Right lobe of liver (tissue), 6 donors: ENCODE measurements at places on chromosomes 16 and 17.
A peak's percentile ranks its signal among the peaks of the same experiment; 100 is the strongest.

- DNase-seq: no peak
These were observed 155.2 kb upstream of the C17orf78 start for GRCh38 chr17:37220607-37220953.

DNA sequence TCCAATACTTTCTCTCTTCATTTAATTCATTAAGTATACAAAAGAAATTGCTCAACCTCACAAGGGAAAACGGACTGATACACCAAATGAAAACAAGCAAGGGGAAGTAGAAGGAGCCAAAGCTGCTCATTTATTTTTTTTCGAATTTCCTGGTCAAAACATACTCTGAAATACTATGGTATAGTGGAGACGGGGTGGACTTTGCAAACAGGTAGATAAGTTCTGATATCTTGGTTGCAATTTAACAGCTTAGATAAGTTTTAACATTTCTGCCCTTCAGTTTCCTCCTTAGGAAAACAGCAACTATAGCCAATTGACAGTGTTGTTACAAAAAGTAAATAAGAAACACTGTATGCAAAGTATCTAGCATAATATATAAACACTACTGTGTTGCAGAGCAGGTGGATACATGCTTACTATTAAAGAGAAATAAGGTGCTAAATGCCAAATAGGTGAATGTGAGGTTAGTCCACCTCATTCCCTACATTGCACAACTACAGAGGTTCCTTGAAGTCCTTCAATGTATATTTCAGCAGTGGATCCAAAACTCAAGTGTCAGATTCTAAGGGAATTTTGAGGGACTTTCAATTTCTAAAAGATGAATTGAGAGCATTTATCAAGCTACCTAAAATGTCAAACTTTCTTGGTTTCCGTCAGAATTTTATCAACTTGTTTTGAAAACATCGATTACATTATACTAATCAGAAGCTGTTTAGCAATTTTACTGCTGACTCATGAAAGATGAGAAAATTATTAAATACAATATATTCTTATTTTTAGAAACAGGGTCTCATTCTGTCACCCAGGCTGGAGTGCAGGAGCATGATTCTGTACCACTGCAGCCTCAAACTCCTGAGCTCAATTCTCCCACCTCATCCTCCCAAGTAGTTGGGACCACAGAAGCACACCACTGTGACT, 11.0 kb downstream of the CCDC47 start:
- DNase-seq: no peak

GRCh38 chr17:43868226-43868994, 21.4 kb downstream of the CD300LG start:
- no peak for DNase-seq

DNA sequence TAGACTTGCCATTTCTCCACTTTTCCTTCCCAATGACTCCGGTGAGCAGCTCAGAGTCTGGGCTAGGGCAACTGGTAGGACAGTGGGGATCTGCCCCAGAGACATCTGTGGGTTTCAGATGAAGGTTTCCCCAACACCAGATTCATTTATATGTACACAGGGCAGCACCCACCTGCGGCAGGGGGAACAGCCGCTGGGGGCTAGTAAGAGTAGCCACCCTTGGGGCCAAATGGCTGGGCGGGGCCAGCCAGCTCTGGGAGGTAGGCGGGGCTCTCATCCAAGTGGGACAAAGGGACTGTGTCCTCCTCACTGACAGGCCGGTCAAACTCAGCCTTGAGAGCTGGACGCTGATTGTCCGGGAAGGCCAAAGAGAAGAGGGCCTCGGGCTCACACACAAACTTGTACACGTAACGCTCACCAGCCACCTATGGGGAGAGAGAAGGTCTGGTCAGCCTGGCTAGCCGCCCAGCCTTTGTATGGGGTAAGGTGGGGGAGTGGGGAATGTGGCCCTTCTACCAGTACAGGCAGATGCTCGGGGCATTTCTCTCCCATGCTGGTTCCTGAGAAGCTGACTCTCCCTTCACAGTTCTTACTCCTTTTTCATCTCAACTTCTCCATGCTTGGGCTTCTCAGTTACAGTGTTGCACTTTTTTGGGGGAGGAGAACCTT, 17.7 kb downstream of the ETV4 start:
- no peak for DNase-seq

GRCh38 chr17:45190503-45191255, 29.0 kb downstream of the HEXIM2 start:
- DNase-seq: peak; percentile 63

- no peak for DNase-seq
These were observed 22.7 kb upstream of the SRCIN1 start for GRCh38 chr17:38628441-38628840.
